AML-193 (cell line): ENCODE measurements at places on chromosomes 5 and 9.

- no peak for DNase-seq
Measured at GRCh38 chr9:127991017-127991756, 10.4 kb upstream of the EEIG1 start.

DNA sequence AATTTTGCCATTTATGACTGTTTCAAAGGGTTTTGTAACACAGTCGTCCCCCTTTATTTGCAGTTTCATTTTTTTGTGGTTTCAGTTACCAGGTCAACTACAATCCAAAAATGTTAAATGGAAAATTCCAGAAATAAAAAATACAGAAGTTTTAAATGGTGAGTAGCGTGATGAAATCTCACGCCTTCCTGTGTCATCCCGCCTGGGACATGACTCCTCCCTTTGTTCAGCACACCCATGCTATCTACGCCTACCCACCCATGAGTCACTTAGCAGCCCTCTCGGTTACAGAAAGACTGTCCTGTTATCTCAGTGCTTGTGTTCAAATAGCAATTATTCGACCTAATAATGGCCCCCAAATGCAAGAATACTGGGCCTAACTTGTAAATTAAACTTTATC lies 765.3 kb upstream of the ADAMTS16 start:
- no peak for DNase-seq

GRCh38 chr5:151270599-151270998 lies 17.6 kb downstream of the GM2A start:
- DNase-seq, result no peak

GRCh38 chr5:150053713-150054392 lies 32.5 kb downstream of the CSF1R start:
- DNase-seq, result no peak

- peak; percentile 2 for DNase-seq
Measured at GRCh38 chr9:122389799-122390481, 19.1 kb downstream of the PTGS1 start.

DNA sequence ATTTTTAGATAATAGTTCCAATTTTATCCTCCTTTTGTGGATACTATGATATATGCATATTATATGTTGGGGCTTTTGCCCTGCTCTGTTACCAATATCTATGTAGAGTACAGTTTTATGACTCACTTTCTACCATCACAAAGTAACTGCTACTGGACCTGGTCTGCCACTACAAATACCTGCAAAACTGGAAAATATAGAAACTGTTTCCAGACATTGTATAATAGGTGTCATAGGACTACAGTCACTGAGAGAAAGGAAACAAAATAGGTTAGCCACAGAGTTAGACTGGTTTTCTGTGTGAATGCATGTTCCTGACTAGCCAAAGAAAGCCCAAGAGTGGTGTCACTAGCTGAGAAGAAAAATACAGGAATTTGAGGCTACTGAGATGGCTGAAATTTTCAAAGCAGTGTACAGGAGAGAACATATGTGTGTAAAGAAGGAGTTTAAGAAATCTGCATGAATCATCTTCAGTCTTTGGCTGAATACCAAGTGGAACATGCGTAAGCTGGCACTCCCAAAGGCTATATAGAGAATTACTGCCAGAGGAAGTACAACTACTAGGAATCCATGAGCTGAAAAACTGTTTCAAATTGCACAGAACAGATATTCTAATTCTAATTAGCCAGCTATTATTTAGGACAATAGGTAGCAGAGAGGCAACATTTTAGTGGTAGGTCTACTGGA lies 29.0 kb upstream of the FAM174A start:
- peak; percentile 74 for DNase-seq

DNA sequence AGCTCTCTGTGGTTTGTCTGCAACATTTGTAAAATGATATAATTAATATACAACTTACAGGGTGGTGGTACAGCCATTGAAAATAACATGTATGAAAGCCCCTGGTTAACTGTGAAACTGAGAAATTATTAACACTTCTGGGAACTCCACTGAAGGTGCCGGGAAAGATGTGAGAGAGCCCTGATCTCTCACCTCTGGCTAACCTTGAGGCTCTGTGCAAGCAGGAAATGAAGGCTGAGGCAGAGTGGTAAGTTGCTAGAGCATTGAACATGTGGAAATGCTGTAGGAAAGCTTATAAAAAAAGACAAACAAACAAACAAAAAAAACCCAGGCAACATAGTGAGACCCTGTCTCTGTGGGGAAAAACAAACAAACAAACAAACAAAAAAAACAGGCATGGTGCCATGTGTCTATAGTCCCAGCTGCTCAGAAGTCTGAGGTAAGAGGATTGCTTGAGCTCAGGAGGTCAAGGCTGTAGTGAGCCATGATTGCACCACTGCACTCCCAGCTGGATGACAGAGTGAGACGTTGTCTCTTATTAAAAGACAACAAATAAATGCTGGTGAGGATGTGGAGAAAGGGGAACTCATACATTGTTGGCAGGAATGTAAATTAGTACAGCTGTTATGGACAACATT lies 7.5 kb downstream of the CATSPER3 start:
- no peak for DNase-seq

GRCh38 chr5:136191304-136192014 lies 1.5 kb downstream of the SMIM32 start:
- DNase-seq, result no peak

GRCh38 chr5:173781816-173782670 lies 106.1 kb upstream of the CPEB4 start:
- DNase-seq, result peak; percentile 40

- no peak for DNase-seq
Measured at GRCh38 chr5:113035096-113035495, 58.5 kb downstream of the DCP2 start.
